A549 treated with ZK216348 at 1 μM for 4 hours (cell line): ENCODE measurements at places on chromosomes 11 and 22. TPM values are rescaled to one million over a fixed set of nuclear protein-coding genes. Genes with fewer than 3 reads are reported as not detected.

The TSSK2 gene
- total RNA-seq, result not detected in 5 replicates

The TPBGL gene
- 0.15 to 0.36 TPM (median 0.28 TPM) in 5 replicates for total RNA-seq

The NPAS4 gene
- not detected in 5 replicates for total RNA-seq

The VPS51 gene
- 49.7 to 55.7 TPM (median 55.4 TPM) in 5 replicates for total RNA-seq

The QSER1 gene
- 9.3 to 19.8 TPM (median 17.0 TPM) in 5 replicates for total RNA-seq

The ISX gene
- total RNA-seq, result not detected in 5 replicates

The EXPH5 gene
- total RNA-seq, result 0.03 to 0.06 TPM (median 0.04 TPM) in 4 of 5 replicates, not detected in the other

The FGF4 gene
- total RNA-seq, result not detected in 5 replicates

The PGA5 gene
- total RNA-seq, result not detected in 5 replicates

The F2 gene
- 2.0 to 3.0 TPM (median 2.4 TPM) in 5 replicates for total RNA-seq

The CDCA5 gene
- total RNA-seq, result 53.2 to 69.3 TPM (median 67.2 TPM) in 5 replicates

The LAYN gene
- 4.1 to 4.4 TPM (median 4.2 TPM) in 5 replicates for total RNA-seq

The MOGAT2 gene
- not detected in 5 replicates for total RNA-seq

The AQP11 gene
- total RNA-seq, result 0.98 to 2.6 TPM (median 2.1 TPM) in 5 replicates

The WNT11 gene
- total RNA-seq, result 0.75 to 2.1 TPM (median 1.5 TPM) in 5 replicates

The SMTNL1 gene
- not detected in 5 replicates for total RNA-seq

The LINC01488 gene
- not detected in 5 replicates for total RNA-seq

The TRIM48 gene
- not detected in 5 replicates for total RNA-seq

The BATF2 gene
- total RNA-seq, result 0.54 to 0.98 TPM (median 0.74 TPM) in 5 replicates

The TMEM121B gene
- 0.05 to 0.21 TPM (median 0.12 TPM) in 5 replicates for total RNA-seq
